ENCODE measurements at places on chromosomes 6 and 20.

GRCh38 chr6:69813508-69813907, 16.7 kb upstream of the LMBRD1 start:
- DNase-seq, result no peak

- DNase-seq, result no peak
These were observed 48.5 kb upstream of the SIRPG start for GRCh38 chr20:1706079-1706478.

DNA sequence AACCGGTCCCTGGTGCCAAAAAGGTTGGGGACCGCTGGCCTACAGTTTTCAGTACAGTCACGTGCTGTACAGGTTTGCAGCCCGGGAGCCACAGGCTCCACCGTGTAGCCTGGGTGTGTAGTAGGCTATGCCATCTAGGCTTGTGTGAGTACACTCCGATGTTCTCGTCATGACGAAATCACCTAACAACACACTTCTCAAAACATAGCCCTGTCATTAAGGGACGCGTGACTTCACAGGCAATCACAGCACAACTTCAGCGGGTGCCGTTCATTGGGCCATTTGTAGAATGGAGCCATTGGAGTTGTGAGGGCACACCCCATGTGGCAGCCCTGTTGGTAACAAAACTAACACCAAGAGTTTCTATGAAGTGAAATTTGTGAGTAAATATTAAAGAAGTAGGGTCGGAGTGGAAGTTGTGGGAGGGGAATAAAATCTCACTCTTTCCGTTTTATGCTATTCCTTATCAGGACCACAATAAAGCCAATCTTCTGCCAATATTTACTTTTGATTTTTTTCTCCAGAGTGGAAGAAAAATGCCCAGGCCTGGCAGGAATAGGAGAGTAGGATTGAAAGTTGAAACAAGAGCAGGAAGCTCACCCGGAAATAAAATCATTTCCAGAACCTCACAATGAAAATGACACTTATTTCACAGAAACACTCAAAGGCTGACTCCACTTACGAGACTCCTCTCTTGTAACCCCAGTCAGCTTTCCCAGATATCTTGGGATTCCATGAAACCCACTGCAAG, 63.7 kb upstream of the PTPN1 start:
- no peak for DNase-seq

DNA sequence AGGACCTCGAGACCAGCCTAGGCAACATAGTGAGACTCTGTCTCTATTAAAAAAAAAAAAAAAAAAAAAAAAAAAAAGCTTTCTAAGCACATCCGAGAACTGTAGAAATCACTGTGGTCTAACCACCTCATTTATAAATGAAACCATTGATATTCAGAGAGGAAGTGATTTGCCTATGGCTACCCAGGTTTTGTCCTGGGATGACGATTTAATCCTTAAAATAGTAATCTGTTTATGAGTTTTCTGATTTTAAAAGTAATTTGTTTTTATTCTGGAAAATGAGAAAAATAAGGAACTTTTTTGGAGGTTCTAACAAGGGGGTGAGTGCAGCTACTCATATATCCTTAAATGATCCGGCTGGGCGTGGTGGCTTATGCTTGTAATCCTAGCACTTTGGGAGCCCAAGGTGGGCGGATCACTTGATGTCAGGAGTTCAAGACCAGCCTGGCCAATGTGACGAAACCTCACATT, 6.5 kb upstream of the BTN3A2 start:
- no peak for DNase-seq

- no peak for DNase-seq
These were observed 10.5 kb downstream of the ZC3H12D start for GRCh38 chr6:149474108-149474935.

DNA sequence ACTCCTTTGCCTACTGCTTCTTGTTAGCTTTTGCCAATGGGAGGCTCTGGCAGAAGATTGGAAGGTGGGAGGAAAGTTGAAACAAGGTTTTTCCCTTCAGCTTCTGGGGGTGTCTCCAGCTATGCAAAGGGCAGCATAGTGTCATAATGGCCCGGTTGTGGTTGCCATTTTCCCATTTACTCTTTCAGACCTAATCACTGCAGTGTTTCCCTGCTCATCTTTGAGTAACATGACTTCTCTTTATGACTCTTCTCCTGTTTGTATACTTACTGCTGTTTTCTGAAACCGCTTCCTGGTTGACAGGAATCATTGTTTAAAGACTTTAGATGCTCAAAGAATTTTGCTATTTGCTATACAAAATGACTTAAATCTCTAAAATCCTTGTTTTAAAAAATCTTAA, 19.9 kb downstream of the NRN1 start:
- DNase-seq, result no peak

GRCh38 chr6:98529364-98529763, 305.0 kb upstream of the POU3F2 start:
- DNase-seq, result no peak

DNA sequence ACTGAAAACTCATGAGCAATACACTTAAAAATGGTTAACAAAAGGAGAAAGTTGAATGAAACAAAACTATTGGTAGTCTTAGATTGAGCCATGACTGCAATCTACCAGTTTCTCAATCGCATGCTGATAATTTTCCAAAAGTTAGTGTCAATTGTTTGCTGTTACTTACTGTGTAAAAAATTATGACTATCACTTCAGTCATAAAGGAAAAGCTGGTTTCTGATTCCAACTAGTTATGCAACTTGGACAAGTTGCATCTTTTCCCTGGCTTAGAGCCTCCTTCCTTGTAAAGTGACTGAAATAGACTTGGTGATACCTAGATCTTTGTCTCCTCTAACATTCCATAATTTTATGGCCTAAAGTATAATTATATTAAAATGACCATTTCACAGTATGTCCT, 88.3 kb upstream of the PAK5 start:
- no peak for DNase-seq

DNA sequence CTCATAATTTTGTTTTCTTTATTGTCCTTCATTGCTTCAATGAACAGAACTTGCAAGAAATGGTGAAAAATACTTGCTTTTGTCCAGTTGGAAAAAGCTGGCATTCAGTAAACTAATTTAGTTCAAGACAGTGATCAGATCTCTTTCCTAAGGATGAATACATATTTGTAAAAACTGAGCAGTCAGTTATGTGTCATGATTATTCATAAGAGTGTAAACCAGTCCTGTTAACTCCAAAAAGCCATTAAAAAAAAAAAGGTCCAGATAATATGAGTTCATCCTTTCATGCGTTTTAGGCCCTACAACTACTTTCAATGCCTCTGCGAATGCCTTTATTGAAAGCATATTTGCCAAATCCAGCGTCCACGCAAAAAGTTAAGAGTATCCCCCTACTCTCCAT, 609 bp downstream of the PGM3 start:
- no peak for DNase-seq

- no peak for DNase-seq
These were observed 115.0 kb downstream of the IPCEF1 start for GRCh38 chr6:154241581-154241980.

DNA sequence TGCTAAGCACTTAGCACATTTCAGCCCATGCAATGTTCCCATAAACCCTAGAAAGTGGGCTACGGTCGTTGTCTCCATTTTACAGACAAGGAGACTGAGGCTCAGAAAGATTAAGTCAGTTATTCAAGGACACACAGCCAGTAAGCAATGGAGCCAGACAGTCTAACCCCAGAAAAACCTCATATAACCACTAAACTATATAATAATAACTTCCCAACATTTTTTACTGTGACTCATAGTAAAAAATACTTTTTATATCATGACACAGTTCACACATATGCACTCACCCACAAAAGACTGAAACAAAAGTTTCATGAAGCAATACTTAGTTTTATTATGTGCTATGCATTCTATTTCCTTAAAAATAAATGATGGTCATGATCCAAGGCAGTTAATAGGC, 66.2 kb upstream of the EYA2 start:
- DNase-seq, result no peak

GRCh38 chr6:136786658-136787057, 5.6 kb downstream of the MAP3K5 start:
- no peak for DNase-seq

GRCh38 chr6:79232696-79233462, 1.6 kb downstream of the HMGN3 start:
- DNase-seq, result no peak

GRCh38 chr6:112231594-112232060, 22.7 kb downstream of the LAMA4 start:
- DNase-seq, result no peak

Measured in NCI-H187 treated with DMSO at 0.1 percent for 48 hours (cell line).